HFFc6 (cell line): ENCODE measurements at places on chromosomes 1 and 21. TPM values are rescaled to one million over a fixed set of nuclear protein-coding genes. Genes with fewer than 3 reads are reported as not detected.

C4BPB gene
- total RNA-seq = 0.30 to 0.90 TPM (median 0.55 TPM) in 3 replicates

TFAP2E gene
- total RNA-seq = 0.09 to 0.19 TPM (median 0.11 TPM) in 3 replicates

DNA sequence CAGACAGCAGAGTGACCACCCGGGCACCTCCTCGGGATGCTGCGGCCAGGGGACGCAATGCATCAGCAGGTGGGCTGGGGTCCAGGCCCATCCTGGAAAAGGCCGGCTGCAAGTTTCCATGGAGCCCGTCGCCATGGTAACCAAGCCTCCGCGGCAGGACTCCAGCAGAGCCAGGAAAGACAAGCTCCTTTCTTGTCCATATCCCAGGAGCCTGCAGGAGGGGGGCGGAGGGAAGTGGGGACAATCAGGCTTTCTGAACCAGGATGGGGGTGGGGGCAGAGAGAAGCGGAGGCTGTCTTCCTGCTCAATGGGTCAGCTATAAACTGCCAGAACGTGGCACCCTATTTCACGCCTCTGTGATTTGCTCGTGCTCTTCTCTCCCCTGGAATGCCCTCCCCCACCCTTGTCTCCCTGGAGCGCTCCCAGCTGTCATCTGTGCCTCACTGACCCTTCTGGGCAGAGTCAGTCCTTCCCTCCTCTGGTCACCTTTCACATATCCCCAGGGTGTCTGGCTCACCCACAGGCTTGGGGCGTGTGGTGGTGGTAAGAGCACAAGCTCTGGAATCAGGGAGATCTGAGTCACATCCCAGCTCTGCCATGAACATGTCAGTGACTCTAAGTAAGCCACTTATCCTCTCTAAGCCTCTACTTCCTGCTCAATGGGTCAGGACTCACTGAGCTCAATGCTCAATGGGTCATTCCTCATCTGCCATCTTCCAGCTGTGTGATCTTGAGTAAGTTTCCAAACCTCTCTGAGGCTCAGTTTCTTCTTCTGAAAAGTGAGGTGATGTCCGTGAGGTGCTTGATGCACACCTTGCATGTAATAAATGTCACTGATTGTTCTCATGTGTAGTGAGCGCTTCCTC is 58.9 kb upstream of the LAPTM5 start:
- peak; percentile 96 for DNase-seq

GRCh38 chr1:9459816-9460407 is 79.4 kb upstream of the SLC25A33 start:
- no peak for DNase-seq

- peak; percentile 52 for DNase-seq
These were observed 356.3 kb upstream of the DPYD start for GRCh38 chr1:98277118-98277517.

PGBD5 gene
- not detected in 3 replicates for total RNA-seq

ELF3 gene
- total RNA-seq = 0.09 TPM in 1 of 3 replicates, not detected in the others
